ENCODE measurements at places on chromosomes 12 and 14. TPM values are rescaled to one million over a fixed set of nuclear protein-coding genes. Genes with fewer than 3 reads are reported as not detected.

The PTGER2 gene
- 8.3 TPM for total RNA-seq

DNA sequence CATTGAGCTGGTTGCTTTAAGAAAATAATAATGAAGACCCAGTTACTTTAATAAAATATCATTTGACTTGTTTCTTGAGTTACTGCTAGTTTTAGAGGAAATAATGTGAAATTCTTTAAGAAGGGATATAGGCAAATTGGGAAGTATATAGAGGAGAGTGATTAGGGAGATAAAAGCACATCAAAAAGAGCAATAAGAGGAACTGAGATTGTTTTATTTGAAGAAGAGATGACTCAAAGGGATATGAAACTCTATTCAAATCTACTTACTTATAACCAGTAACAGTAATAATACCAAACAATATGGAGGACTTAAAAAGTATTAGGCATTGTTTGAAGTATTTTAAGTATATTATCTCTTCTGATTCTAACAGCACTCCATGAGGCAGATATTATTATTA, 37.1 kb downstream of the LRRK2 start:
- H3K4me1 ChIP-seq: no peaks in the 10 kb centered on the region
- no peak overlapping the region for H3K4me3 ChIP-seq
- no peaks in the 10 kb centered on the region for H3K27me3 ChIP-seq

The TBX3 gene
- not detected for total RNA-seq

The CD4 gene
- 261 TPM for total RNA-seq

DNA sequence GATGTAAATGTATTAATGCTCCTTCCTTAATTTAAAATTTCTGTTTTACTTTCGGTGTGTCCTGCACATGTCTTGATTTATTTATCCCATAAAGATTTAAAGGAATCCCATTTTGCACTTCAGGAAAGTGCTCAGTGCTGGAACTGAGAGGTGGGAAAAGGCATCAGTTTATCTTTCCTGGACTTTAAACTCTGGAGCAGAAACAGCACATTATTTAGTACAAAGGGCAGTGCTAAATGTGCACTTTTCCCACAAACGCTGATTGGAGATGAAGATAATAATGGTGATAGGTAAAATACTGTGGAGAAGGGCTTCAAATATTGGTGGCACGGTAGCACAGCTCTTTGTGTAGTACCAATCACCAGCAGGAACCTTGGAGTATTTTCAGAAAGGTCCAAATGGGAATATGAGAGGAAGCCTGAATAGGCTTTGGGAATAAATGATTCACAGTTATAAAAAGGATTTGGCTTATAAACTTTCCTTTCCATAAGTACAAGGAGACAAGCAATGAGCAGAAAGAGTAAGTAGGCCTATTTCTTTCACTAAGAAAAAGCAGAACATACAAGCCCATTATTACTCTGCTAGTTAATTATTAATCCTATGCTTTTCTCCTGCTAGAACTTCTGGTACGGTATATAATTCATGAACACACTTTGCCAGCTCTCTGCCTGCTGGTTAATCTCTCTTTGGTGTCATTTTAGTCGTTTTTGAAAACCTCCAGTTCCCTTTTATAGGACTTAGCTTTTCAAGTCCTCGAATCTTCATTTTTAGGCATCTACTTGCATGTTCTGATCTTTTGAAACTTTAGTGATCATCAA, 58.3 kb downstream of the SLC15A5 start:
- H3K36me3 ChIP-seq: no peaks in the 10 kb centered on the region
- H3K4me3 ChIP-seq: no peak overlapping the region
- no peak for ATAC-seq
- H3K4me1 ChIP-seq: no peaks in the 10 kb centered on the region
- H3K27ac ChIP-seq: no peak overlapping the region

GRCh38 chr12:61821381-61821780, 438.8 kb upstream of the USP15 start:
- no peak for ATAC-seq
- no peaks in the 10 kb centered on the region for H3K27me3 ChIP-seq
- H3K4me3 ChIP-seq: no peak overlapping the region
- no peaks in the 10 kb centered on the region for H3K4me1 ChIP-seq
- H3K27ac ChIP-seq: no peak overlapping the region
- no peaks in the 10 kb centered on the region for H3K36me3 ChIP-seq

- no peaks in the 10 kb centered on the region for H3K27me3 ChIP-seq
- H3K4me3 ChIP-seq: no peak overlapping the region
- H3K36me3 ChIP-seq: no peaks in the 10 kb centered on the region
- no peak overlapping the region for H3K27ac ChIP-seq
- ATAC-seq: no peak
- no peaks in the 10 kb centered on the region for H3K4me1 ChIP-seq
These were observed 235.3 kb downstream of the PLCZ1 start for GRCh38 chr12:18502422-18502968.

DNA sequence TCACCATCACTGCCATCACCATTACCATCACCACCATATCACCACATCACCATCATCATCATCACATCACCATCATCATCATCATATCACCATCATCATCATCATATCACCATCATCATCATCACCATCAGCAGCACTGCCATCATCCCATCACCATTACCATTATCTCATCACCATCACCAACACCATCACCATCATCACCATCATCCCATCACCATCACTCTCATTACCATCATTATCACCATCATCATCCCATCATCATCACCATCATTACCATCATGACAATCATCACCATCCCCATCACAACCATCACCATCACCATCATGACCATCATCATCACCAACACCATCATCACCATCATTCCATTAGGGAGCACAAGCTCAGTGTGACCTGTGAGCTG, 318.0 kb downstream of the ADGRD1 start:
- H3K4me3 ChIP-seq: no peak overlapping the region
- H3K4me1 ChIP-seq: no peaks in the 10 kb centered on the region
- no peak for ATAC-seq

The KRT78 gene
- total RNA-seq: not detected
